ENCODE measurements at places on chromosomes 12 and 14. TPM values are rescaled to one million over a fixed set of nuclear protein-coding genes. Genes with fewer than 3 reads are reported as not detected.

DNA sequence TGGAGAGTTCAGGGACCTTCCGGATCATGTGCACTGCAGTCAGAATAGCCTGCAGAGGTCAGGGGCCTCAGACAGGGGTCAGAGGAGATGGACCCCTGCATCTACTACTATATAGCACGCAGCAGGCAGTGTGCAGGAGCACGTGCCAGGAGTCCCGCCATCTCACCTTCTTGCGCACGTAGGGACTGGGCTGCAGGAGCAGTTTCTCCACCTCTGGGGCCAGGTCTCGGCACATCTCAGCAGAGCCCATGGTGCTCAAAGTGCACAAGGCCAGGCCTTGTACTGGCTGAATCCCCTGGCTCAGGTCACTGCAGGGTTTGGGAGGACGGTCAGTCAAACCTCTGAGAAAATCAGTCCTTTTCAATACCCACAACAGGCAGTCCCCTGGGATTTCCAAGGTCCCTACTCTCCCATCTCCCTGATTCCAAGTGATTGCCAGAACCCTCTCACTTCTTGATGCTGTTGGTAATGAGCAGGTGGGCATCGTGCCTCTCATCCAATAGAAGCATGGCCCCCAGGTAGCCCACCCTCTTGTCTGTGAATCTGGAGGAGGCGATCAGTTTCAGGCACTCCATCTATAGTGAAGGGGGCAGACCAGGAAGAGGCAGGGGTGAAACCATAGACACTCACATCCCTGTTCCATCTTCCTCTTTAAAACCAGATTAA lies 1.3 kb downstream of the AP1G2 start:
- DNase-seq: no peak

DNA sequence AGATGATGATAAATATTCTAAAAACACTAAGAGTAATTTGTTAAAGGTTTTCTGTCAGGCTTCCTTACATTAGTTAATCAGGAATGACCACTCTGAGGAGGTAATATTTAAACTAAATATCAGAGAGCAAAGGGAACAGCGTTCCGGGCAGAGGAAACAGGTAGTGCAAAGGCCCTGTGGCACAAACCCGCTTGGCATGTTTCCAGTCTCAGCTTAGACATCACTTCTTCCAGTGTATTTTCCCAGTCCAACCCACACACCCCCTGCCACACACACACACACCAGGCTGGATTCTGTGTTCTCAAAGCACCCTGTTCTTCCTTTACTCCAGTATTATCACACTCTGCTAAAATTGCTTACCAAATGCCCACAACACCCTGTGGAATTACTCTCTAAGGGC lies 247.1 kb downstream of the RPS29 start:
- DNase-seq: no peak

DNA sequence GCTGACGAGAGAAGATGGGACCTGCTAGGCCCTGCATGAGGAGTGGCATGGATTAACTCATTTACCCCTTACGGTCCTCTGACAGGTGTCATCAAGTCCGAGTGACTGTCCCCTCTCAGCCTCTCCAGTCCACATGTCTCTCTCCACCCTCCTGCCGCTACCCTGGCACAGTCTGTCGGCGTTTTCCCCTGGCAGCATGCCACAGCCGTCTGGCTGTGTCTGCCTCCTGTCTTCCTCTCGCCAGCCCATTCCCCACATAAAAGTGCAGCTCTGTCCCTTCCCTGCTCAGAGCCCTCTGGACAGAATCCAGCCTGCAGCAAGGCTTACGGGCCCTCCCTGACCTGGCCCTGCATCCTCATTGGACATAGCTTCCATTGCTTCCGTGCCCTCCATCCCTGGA lies 45.6 kb downstream of the UBE3B start:
- no peak for DNase-seq

DNA sequence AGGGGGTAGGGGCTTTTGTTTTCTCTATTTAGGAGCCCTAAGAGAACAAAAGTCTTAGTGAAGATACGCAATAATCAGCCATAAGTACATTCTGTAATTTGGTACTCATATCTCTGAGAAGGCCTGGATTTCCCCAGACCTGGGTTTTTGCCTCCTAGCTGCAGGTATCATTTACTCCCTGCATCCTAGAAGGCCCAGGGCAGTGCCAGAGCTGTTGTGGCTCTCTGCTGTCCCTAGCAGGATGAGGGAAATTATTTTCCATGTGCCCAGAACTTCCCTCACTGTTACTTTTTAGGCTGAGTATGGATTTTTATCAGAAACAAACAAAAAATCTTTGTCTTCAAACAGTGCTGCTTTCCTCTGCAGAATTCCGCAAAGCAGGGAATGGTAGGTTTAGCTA lies 192.5 kb upstream of the SYT1 start:
- DNase-seq: no peak

Gene RDH12
- not detected for total RNA-seq

- no peak for DNase-seq
Measured at GRCh38 chr12:121287267-121287954, 9.1 kb downstream of the CAMKK2 start.

Gene CD9
- 174 TPM for total RNA-seq

Gene INHBC
- not detected for total RNA-seq

DNA sequence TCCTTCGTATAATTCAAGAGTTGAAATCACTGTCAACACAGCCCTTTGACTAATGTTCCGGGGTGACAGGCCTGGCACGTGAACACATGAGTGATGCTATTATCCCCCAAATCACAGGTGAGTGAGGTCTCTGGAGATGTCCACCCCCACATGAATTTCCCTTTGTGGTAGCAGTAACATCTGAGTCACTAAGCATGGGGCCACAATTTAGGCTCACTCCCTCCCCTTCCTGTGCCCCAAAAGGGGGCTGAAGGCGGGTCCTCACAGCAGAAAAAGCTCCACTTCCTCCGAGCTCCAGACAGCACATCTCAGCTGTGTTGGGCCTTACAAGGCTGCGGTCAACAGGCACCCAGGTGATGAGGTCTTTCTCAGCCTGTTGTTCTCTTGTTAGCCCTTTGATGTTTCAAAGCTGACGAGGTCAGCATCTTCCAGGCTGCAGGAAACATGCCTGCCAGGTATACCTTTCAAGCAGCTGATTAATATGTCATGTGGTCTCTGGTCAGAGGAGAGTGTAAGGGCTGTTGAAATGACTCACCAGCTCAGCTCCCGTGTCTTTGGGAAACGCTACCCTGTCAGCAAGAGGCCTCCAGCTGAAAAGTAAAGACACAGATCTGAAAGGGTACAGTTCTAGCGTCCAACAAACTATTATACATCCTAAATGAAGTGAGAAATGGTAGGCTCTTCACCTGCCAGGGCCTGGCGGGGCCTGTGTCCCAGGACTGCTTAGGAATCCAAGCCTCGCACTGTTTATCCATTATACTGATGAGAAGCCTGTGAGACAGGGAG lies 107.3 kb downstream of the ZFP36L1 start:
- peak; percentile 95 for DNase-seq

GRCh38 chr12:118398940-118399339 lies 22.6 kb downstream of the SUDS3 start:
- DNase-seq: no peak

Gene NTS
- total RNA-seq: not detected

Gene IRAK3
- not detected for total RNA-seq

DNA sequence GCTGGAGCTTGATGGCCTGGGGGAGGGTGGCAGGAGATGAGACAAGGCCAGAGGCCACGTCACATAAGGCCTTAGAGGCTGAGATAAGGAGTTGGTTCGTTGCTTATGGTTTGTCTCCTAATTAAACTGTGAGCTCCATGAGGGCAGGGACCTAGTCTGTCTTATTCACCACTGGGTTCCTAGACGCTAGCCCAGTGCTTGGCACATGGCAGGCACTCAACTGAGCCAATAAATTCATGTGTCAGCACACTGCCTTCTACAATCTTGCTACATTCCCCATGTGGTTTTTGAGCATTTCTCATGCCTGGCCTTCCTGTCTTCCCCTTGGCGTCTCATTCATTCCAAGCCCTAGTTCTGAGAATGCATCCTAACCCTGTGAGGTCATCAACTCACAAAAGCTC lies 92.5 kb upstream of the MED13L start:
- DNase-seq: no peak

Data from PC-3 (cell line).